HT1080 (cell line): ENCODE measurements at places on chromosomes 13 and 19.

DNA sequence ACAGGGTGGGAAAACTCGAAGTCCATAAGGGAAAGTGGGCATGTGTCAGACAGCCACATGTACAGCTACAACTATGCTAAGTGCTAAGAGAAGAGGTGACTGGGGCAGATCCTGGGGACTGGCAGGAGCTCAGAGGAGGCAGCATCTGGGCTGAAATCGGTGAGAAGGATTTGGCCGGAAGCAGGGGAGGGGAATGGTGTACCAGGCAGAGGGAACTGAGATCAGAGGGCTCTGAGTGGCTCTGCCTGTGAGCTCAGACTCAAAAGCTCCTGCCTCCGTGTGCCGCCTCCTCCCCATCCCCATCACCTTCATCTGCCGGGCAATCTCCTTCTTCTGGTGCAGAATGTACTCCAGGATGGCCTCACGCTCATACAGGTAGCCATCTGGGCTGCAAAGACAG, 21.8 kb downstream of the NOSIP start:
- no peak for DNase-seq

- no peak for DNase-seq
These were observed 31.2 kb downstream of the CEBPG start for GRCh38 chr19:33404506-33405253.

DNA sequence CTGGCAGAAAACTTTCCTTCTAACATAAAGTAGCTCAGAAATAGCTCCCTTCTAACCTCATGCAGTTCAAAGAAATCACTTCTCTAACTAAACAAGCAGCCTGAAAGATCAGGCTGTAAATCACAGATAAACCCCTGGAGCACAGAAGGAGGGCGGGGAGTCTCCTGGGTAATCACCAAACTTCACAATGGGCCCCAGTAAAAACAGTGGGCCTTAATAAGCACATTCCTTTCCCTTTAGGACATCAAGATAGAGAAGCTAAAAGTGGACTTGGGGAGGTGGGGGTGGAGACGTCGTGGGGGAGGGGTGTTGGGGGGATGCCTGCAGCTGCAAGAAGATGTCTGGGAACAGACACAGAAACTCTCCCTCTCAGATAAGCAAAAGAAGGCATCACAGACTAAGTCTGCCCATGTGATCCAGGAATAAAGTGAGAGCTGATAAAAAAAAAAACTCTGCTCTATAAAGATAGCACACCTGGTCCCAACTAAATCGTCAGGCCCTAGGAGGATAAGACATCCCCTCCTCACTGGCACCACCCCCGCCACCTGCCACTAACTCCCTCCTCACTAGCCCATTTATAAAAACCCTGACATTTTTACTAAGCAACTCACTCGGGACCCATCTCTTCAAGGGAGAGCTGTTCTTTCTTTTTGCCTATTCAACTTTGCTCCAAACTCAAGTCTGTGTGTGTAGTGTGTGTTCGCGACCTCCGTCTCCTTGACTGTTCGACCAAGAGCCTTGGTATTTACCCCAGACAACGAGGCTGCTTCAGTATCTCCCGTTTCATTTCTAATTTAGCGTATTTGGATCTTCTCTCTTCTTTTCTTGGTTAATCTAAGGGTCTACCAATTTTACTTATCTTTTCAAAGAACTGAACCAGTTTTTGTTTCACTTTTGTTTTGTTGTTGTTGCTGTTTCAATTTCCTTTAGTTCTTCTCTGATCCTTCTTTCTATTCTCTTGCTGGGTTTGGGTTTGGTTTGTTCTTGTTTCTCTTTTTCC, 31.7 kb downstream of the DNAJC15 start:
- DNase-seq: peak; percentile 60

DNA sequence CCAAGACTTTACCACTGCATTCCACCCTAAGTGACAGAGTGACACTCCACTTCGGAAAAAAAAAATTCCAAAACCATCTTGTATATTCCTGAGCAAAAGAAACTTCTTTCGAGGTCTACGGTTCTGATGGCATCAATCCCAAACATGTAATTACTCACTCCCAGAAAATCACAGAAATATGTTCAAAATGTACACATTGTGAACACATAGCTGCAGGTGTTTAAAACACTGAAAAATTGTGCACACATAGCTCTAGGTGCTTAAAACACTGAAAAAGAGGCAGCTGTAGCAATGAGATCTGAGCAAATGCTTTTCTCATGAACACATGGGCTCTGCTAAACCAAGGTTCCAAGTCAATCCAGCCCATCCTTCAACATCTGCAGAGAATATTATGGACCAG, 14.0 kb upstream of the ZNF468 start:
- no peak for DNase-seq

- DNase-seq: peak; percentile 62
These were observed 1730.1 kb downstream of the SLITRK5 start for GRCh38 chr13:89401264-89401675.

GRCh38 chr19:40519352-40520322, 52.8 kb downstream of the SPTBN4 start:
- DNase-seq: no peak

DNA sequence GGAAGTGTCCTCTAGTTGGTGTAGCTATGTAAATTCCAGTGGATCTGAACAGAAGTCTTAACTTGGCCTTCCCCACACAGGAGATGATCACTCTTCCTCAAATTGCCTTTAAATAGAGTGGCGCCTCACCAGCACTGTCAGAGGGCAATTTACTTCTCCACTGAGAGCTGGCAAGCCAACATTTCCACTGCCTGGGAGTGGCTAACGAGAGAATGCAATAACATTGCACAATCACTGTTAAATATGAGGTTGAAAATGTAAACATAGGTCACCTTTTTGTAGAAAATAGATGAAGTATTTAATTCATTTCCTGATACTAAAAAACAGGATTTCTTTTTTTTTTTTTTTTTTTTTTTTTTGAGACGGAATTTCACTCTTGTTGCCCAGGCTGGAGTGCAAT, 55.4 kb upstream of the UBL3 start:
- no peak for DNase-seq

- DNase-seq: no peak
These were observed 55.4 kb upstream of the GTF2F2 start for GRCh38 chr13:45064889-45065288.

DNA sequence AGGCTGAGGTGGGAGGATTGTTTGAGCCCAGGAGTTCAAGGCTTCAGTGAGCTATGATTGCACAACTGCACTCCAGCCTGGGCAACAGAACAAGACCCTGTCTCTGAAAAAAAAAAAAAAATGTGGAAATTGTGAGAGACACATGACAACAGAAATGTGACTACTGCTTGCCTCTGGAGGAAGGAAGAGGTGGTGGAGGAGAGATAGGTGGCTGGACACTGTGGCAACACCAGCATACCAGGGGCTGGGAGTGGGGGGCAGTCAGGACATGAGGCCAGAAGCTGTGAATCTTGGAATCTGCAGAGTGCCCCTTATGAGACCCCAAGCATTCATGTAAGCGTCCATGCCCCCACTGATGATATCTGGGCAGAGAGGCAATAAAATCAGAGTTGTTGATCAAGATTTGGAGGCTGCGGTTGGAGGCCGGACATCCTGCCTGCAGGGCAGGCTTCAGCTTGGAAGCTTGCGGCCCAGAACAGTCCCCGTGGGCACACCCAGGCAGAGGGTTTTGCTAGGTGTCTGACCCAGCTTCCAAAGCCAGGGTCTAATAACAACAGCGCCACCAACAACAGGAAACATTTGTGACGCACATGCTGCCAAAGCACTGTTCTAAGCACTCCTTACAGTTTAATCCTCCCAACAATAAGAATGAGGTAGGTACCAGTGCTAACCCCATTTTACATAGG, 16.9 kb downstream of the FAM187B start:
- no peak for DNase-seq

DNA sequence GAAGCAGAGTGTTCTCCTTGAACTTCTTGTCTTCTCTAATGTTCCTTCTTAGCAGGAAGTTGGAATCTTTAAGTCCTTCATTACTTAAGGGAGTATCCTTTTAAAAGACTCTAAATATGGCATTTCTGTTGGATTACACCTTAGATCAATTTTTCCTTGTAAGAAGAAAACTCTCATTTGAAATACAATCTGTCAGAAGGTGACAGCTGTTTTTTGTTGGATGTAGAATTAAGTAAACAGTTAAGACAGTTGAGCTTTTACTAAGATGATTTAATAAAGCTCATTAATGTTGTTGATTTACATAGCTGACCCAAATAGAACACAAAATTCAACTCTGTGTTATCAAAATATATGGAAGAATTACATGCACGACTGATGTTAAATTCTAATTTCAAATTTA, 16.7 kb upstream of the MBNL2 start:
- no peak for DNase-seq

DNA sequence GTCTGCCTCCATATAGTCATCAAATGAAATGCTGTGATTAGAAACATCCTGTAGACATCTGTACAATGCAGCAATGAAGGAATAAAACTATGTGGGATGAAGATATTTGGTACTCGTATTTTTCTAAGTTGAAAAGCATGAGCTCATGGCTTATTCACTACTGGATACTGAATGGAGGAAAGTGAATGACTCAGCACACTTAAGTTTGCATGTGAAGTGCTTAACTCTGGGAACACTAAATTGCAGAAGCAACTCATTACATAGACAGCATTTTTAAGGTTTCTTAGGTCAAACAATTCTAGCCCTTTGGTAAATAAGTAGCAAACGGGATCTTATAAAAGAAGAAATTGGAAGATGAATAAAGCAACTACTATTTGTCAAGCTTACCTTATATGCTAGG, 429.0 kb upstream of the MIR17HG start:
- peak; percentile 52 for DNase-seq

GRCh38 chr13:62250501-62251201, 835.0 kb upstream of the PCDH20 start:
- no peak for DNase-seq

DNA sequence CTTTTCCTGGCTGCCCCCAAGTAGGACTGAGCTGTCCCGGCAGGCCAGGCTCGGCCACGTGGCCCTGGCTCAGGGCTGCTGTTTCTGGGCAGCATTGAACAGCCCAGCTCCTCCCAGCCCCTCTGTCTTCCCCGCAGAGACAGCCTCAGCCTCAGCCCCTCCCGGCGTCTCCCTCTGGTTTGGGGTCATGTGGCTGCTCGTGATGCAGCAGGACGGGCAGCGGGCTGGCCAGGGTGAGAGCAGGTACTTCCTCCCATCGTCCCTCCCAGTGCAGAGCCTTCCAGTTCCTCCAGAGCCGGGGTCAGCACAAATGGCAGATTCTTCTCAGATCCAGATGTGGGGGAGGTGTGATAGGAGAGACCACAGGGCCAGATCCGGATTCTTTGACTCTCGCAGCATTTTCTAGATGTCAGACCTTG, 114.6 kb downstream of the KDM4B start:
- DNase-seq: no peak

- no peak for DNase-seq
These were observed 412.2 kb upstream of the KLHL1 start for GRCh38 chr13:70520275-70521036.

GRCh38 chr13:68509734-68510621, 1279.8 kb upstream of the PCDH9 start:
- no peak for DNase-seq

- DNase-seq: no peak
These were observed 11.7 kb downstream of the NDUFB7 start for GRCh38 chr19:14559916-14560775.

GRCh38 chr13:50080911-50081678, 65.9 kb downstream of the KCNRG start:
- DNase-seq: peak; percentile 44

DNA sequence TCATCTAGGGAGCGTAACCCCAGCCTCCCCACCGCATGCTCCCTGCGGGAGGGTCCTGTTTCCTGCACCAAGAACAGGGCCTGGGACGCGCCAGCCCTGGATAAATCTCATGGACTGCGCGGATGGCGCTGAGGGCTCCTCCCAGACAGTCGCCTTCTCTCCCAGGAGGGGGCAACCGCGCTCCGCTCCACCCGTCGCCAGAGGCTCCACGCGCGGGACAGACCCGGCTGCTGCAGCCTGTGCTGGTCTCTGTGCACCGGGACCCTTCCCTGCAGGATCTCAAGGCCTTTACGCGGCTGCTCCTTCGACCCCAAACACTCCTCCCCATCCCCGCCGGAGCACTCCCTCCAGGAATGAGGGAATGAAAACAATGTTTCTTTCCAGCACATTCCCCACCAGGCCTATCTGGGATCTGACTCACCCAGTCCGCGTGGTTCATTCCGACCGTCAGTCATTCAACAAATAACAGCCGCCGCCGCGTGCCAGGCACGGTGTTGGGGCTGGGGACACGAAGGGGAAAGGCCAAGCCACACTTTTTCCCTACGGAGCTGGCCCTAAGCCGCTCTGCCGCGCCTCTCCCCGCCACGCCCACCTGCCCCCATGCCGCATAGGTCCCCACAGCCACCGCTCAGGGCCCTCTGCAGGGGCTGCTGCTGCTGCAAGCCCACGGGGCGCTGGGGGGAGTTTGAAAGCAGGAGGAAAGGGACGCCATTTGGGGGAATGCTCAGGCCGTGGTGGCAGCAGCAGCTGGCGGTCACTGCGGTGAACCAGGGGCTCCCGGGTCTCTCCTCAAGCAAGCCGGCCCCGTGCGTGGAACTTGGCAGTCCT, 6.0 kb downstream of the PNMA8B start:
- no peak for DNase-seq

DNA sequence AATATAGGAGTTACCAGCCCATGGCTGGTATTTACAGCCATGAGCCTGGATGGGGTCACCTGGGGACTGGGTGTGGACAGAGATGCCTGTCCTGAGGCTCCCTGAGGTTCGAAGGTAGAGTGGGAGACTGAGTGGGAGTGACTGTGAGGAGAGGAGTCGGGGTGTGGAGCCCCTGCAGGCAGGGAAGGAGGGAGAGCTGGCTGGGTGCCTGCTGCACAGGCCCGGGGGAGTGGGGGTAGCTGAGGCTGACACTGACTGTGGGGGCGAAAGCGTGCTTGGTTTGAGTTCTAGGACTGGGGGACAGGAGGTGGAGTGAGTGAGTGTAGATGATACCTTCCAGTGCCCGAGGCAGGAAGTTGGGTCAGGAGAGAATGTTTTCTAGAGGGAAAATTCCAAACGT, 7.1 kb downstream of the RAB11B start:
- no peak for DNase-seq

DNA sequence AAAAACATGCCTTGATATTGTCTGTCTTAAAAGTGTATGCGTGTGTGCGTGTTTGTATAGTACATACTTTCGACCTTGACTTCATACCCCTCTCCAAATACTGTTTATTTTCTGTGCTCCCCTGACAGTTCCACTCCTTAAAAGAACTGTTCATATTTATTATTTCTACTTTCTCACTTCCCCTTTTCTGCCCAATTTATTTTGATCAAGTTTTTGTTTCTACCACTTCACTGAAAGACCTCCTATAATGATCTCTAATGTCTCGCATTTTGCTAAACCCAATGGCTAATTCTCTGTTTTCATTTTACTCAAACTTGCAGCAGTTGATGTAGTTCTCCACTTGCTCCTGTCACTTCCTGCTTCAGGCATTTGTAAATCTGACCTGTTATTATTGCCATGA, 426.1 kb upstream of the KLF12 start:
- DNase-seq: no peak
